IMR-90 (cell line): ENCODE measurements at places on chromosomes 11 and 22. TPM values are rescaled to one million over a fixed set of nuclear protein-coding genes. Genes with fewer than 3 reads are reported as not detected.

Gene KCNJ1
- total RNA-seq, result not detected in 2 replicates

Gene TMEM151A
- total RNA-seq, result not detected in 2 replicates

Gene CCDC15
- total RNA-seq, result 2.0 and 2.5 TPM in 2 replicates

Gene C11orf52
- total RNA-seq, result 0.28 and 0.90 TPM in 2 replicates

Gene PRG3
- total RNA-seq, result not detected in 2 replicates

Gene SBF2
- total RNA-seq, result 45.8 and 51.8 TPM in 2 replicates

Gene HBD
- 3.1 and 6.3 TPM in 2 replicates for total RNA-seq

Gene VWCE
- total RNA-seq, result under 0.01 and 0.28 TPM in 2 replicates

Gene PHOX2A
- not detected in 2 replicates for total RNA-seq

Gene POLD4
- total RNA-seq, result 40.8 and 46.4 TPM in 2 replicates

Gene DDI1
- total RNA-seq, result not detected in 2 replicates

Gene JAML
- not detected in 2 replicates for total RNA-seq

- peak; percentile 14 for DNase-seq
- H3K4me1 ChIP-seq, result peaks cover 15% of the 10 kb centered on the region
- H3K27me3 ChIP-seq, result peaks cover 3% of the 10 kb centered on the region; the same call in 1 of the 2 replicates
Measured at GRCh38 chr11:61752117-61752924, at the start of gene MYRF. MYRF (plus strand) TSS chr11:61752636; CDS start chr11:61752745, 109 bp downstream.

GRCh38 chr22:39003165-39003638 is 10.9 kb upstream of the APOBEC3C start:
- no peak overlapping the region for H3K4me3 ChIP-seq
- H3K4me1 ChIP-seq, result peaks cover 3% of the 10 kb centered on the region
- no peaks in the 10 kb centered on the region for H3K36me3 ChIP-seq
- DNase-seq, result peak; percentile 86
- H3K27me3 ChIP-seq, result peaks cover 8% of the 10 kb centered on the region
- peak overlapping the region; percentile 4; the same call in 1 of the 2 replicates for H3K27ac ChIP-seq

- H3K4me1 ChIP-seq, result no peaks in the 10 kb centered on the region
- H3K4me3 ChIP-seq, result no peak overlapping the region
- no peak for DNase-seq
- peaks cover 2% of the 10 kb centered on the region; the same call in 1 of the 2 replicates for H3K27me3 ChIP-seq
Measured at GRCh38 chr11:66361502-66361941, 10.0 kb downstream of the SLC29A2 start.

DNA sequence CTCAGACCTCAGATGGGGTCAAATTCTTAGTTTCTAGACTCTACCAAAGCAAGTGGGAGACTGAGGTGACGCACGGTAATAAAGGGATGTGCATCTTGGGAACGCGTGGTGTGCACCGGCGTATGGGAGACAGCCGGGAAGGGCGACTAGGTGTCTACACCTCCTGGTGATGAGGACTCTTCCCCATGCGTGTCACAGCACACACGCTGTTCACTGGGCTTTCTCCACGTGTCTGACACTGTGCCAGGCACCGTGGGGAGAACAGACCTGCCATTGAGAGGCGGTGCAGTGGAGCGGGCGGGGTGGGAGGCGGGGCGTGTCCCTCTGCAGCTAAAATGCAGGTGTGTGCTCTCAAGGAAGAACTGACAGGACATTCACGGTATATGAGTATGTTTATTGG is 5.3 kb downstream of the FXYD6 start:
- H3K27me3 ChIP-seq, result peaks cover 40% of the 10 kb centered on the region
- H3K4me3 ChIP-seq, result no peak overlapping the region
- no peak for DNase-seq
- H3K27ac ChIP-seq, result no peak overlapping the region
- no peaks in the 10 kb centered on the region for H3K36me3 ChIP-seq

GRCh38 chr11:1917523-1918435 is 1.7 kb upstream of the TNNT3 start:
- H3K27me3 ChIP-seq, result peaks cover 10% of the 10 kb centered on the region
- no peak overlapping the region for H3K4me3 ChIP-seq
- no peak for DNase-seq
- no peaks in the 10 kb centered on the region for H3K4me1 ChIP-seq
- no peak overlapping the region for H3K27ac ChIP-seq

GRCh38 chr11:23995891-23996290 is 501.0 kb upstream of the LUZP2 start:
- DNase-seq, result peak; percentile 96
- H3K27me3 ChIP-seq, result no peaks in the 10 kb centered on the region
- H3K4me1 ChIP-seq, result peaks cover 18% of the 10 kb centered on the region
- H3K36me3 ChIP-seq, result no peaks in the 10 kb centered on the region; the same call in 1 of the 2 replicates
- H3K27ac ChIP-seq, result no peak overlapping the region
- no peak overlapping the region for H3K4me3 ChIP-seq

GRCh38 chr22:32265882-32266767 is 11.0 kb upstream of the SLC5A4 start:
- no peak overlapping the region for H3K27ac ChIP-seq
- H3K36me3 ChIP-seq, result no peaks in the 10 kb centered on the region
- H3K4me1 ChIP-seq, result no peaks in the 10 kb centered on the region

DNA sequence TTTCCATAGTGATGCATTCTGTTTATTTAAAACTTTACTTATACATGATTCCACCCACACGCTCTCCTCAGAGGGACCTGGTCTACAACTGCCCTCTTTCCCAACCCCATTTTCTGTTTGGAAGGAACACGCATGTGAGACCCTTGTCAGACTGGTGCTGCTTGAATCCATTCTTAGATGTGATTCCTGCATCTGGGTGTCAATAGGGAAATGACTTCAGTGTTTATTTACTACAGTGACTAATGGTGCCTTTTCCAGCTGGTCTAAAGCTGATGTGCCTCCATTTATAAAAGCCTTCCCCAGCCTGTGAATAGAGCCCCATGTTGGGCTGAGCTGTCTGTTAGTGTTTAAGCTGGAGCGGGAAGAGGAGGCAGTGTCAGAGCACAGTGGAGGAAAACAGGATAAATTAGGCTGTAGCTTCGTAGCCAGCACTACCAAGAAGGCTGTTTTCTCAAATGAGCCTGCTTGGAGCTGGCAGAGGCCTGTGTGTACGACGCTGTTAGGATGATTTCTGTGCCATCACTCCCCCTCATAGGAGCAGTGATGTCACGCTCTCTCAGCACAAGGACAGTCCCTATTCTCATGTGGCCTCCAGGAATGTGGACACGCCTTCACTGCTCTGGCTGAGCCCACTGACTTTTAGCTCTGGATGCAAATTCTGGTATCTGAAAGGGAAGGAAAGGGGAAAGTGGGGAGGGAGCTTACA is 18.9 kb upstream of the C11orf96 start:
- H3K4me1 ChIP-seq, result peaks cover 42% of the 10 kb centered on the region
- peak overlapping the region; percentile 86 for H3K27ac ChIP-seq
- peak; percentile 92 for DNase-seq
- H3K36me3 ChIP-seq, result peaks cover 3% of the 10 kb centered on the region
- H3K4me3 ChIP-seq, result no peak overlapping the region

DNA sequence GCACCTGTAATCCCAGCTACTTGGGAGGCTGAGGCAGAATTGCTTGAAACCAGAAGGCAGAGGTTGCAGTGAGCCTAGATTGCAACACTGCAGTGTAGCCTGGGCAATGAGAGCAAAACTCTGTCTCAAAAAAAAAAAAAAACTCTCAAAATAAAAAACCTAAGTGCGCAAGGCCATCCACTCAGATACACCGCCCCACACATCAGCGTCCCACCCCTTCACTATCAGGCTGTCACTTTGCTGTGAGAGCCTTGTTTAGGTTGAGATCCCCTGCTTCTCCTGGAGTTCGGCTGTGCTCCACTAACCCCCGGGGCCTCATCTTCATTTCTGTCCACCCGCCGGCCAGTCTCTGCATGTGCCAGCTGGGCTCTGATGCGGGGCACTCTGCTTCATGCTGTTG is 12.1 kb downstream of the SLC25A1 start:
- H3K4me3 ChIP-seq, result no peak overlapping the region
- H3K27me3 ChIP-seq, result peaks cover 41% of the 10 kb centered on the region
- no peak overlapping the region for H3K27ac ChIP-seq
- H3K36me3 ChIP-seq, result no peaks in the 10 kb centered on the region

- no peak overlapping the region for H3K27ac ChIP-seq
- no peaks in the 10 kb centered on the region for H3K36me3 ChIP-seq
- DNase-seq, result no peak
- H3K27me3 ChIP-seq, result no peaks in the 10 kb centered on the region; the same call in 1 of the 2 replicates
Measured at GRCh38 chr11:68149417-68149816, 28.2 kb upstream of the CHKA start.

DNA sequence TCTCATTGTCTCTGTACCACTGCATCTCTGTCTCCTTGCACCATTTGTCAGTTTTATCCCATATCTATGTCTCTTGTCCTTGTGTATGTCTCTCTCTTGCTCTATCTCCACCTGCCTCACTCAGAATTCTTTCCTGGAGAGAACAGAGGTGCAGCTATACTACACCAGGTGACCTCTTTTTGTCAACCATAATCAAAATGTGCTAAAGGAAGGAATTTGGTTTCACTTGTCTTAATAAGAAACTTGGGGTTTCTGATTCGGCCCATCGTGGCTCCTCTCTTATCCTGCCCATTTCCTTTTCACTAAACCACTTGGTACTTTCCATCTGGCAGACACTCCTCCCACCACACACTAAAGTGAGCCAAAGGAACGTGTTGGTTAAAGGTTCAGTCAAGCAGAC is 2.0 kb upstream of the C11orf42 start:
- H3K4me1 ChIP-seq, result no peaks in the 10 kb centered on the region
- H3K4me3 ChIP-seq, result no peak overlapping the region
- no peak for DNase-seq

GRCh38 chr11:80451105-80451504 is 1010.3 kb upstream of the TENM4 start:
- no peaks in the 10 kb centered on the region for H3K27me3 ChIP-seq
- H3K36me3 ChIP-seq, result no peaks in the 10 kb centered on the region
- DNase-seq, result no peak
- H3K4me1 ChIP-seq, result no peaks in the 10 kb centered on the region

GRCh38 chr22:22021162-22021750 is 38.7 kb upstream of the TOP3B start:
- H3K27ac ChIP-seq, result no peak overlapping the region
- H3K36me3 ChIP-seq, result no peaks in the 10 kb centered on the region
- no peaks in the 10 kb centered on the region for H3K27me3 ChIP-seq
- peaks cover 2% of the 10 kb centered on the region; the same call in 1 of the 2 replicates for H3K4me1 ChIP-seq
- DNase-seq, result peak; percentile 58

- no peaks in the 10 kb centered on the region for H3K36me3 ChIP-seq
- peaks cover 7% of the 10 kb centered on the region for H3K4me1 ChIP-seq
- peak overlapping the region; percentile 31 for H3K27ac ChIP-seq
Measured at GRCh38 chr11:71252770-71253730, 673 bp upstream of the SHANK2 start.

DNA sequence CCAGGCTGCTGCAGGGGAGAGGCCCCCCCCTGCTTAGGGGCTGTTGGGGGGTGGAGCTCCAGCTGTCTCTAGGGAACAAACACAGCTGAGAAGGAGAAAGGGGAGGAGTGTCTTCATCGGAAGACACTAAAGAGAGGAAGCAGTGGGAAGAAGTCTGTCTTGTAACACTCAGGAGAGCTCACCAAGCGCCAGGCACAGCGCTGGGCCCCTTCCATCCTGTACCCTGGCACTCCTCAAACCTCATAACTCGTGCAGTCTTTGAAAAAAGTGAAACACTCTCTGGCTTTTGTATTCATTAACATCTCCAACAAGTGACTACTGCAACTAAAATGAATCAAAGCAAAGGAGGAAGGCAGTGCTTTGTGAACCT is 67.4 kb upstream of the PRDM11 start:
- DNase-seq, result no peak
- H3K27me3 ChIP-seq, result peaks cover 28% of the 10 kb centered on the region
- H3K4me3 ChIP-seq, result no peak overlapping the region
- H3K4me1 ChIP-seq, result peaks cover 2% of the 10 kb centered on the region; the same call in 1 of the 2 replicates
- H3K27ac ChIP-seq, result no peak overlapping the region

- no peak overlapping the region for H3K27ac ChIP-seq
- peaks cover 8% of the 10 kb centered on the region; the same call in 1 of the 2 replicates for H3K4me1 ChIP-seq
- H3K36me3 ChIP-seq, result peaks cover 48% of the 10 kb centered on the region
- H3K4me3 ChIP-seq, result no peak overlapping the region
Measured at GRCh38 chr11:61961570-61962212, 5.7 kb downstream of the FTH1 start.

GRCh38 chr11:123168955-123169484 is 26.0 kb downstream of the CLMP start:
- no peak for DNase-seq
- H3K36me3 ChIP-seq, result peaks cover 32% of the 10 kb centered on the region
- no peak overlapping the region for H3K4me3 ChIP-seq
- H3K27ac ChIP-seq, result peak overlapping the region; percentile 82; the same call in 1 of the 2 replicates

GRCh38 chr11:114044042-114044871 is 15.3 kb upstream of the ZBTB16 start:
- H3K4me1 ChIP-seq, result no peaks in the 10 kb centered on the region
- no peaks in the 10 kb centered on the region for H3K36me3 ChIP-seq
- no peak for DNase-seq
- peaks cover 2% of the 10 kb centered on the region; the same call in 1 of the 2 replicates for H3K27me3 ChIP-seq
- H3K4me3 ChIP-seq, result no peak overlapping the region
- H3K27ac ChIP-seq, result no peak overlapping the region

- peak; percentile 37 for DNase-seq
- H3K4me3 ChIP-seq, result no peak overlapping the region
- peaks cover 8% of the 10 kb centered on the region for H3K4me1 ChIP-seq
Measured at GRCh38 chr11:12642806-12643428, 31.3 kb upstream of the TEAD1 start.

DNA sequence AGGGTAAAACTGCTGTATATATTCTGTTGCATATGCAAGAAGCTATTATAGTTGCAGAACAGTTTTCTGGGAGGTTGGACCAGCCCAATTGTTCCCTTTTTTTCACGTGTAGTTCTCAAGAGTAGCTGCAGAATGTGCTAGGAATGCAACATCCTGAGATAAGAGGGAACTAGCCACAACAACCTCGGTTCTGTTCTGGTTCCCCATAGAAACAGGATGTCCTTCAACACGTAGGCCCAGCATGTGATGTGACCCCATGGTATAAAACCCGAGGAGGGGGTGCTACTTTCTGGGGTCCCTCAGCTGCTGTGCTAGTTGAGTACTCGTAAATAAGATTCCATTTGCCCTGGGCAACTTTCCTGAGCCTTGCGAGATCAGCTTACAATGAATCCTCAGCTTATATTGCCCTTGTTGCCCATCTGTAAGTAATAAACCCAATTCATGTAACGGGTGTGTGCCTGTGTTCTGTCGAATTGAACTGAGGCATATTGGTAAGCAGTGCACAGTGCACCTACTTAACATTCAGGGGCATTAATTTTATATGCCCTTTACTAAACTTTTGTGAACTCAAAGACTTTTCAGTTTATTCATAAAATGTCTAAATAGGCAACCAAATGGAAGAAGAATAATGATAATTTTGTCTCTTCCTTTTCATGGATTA is 23.0 kb upstream of the TRAF6 start:
- no peaks in the 10 kb centered on the region for H3K36me3 ChIP-seq
- H3K4me1 ChIP-seq, result no peaks in the 10 kb centered on the region
- DNase-seq, result no peak
- H3K27ac ChIP-seq, result no peak overlapping the region

DNA sequence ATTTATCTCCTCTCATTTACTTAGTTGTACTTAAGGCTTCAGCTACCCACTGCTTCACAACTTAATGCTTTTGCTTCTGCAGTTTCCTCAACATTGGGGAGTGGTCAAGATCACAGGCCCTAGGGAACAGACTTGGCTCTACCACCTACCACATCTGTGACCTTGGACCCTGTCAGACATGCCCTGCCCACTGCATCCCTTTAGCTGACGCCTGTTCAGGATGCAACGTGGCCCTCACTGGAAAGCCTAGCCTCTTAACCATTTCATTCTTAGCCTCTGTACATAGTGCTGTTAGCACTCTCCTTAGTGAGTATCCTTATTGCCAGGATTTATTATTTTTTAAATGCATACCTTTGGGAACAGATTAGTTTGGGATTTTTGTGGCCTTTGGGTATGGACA is 34.4 kb downstream of the TNRC6B start:
- H3K27ac ChIP-seq, result no peak overlapping the region
- H3K4me3 ChIP-seq, result no peak overlapping the region
- no peaks in the 10 kb centered on the region for H3K4me1 ChIP-seq
- H3K27me3 ChIP-seq, result no peaks in the 10 kb centered on the region
- no peaks in the 10 kb centered on the region for H3K36me3 ChIP-seq

GRCh38 chr11:116101902-116102301 is 597.7 kb upstream of the CADM1 start:
- H3K4me3 ChIP-seq, result no peak overlapping the region
- no peak overlapping the region for H3K27ac ChIP-seq
- DNase-seq, result no peak
- no peaks in the 10 kb centered on the region; the same call in 1 of the 2 replicates for H3K27me3 ChIP-seq
- H3K36me3 ChIP-seq, result no peaks in the 10 kb centered on the region
- no peaks in the 10 kb centered on the region for H3K4me1 ChIP-seq
